ENCODE measurements at places on chromosomes 6 and 20.

- no peak for DNase-seq
Measured at GRCh38 chr20:48844996-48845395, 17.2 kb upstream of the PREX1 start.

GRCh38 chr6:121498481-121499276, 63.2 kb downstream of the GJA1 start:
- no peak for DNase-seq

DNA sequence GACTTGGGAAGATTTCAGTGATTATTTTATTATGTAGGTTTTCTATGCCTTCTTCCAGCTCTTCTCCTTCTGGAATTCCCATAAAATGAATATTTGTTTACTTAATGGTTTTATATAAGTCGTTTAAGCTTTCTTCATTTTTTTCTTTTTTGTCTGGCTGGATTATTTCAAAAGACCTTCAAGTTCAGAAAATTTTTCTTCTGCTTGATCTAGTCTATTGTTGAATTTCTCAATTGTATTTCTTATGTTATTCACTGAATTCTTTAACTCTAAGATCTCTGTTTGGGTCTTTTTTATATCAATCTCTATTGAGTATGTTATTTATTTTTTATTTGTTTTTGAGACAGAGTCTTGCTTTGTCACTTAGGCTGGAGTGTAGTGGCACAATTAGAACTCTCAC, 117.4 kb downstream of the CEP57L1 start:
- no peak for DNase-seq

- DNase-seq: no peak
Measured at GRCh38 chr20:25490656-25491445, 83.4 kb downstream of the GINS1 start.

DNA sequence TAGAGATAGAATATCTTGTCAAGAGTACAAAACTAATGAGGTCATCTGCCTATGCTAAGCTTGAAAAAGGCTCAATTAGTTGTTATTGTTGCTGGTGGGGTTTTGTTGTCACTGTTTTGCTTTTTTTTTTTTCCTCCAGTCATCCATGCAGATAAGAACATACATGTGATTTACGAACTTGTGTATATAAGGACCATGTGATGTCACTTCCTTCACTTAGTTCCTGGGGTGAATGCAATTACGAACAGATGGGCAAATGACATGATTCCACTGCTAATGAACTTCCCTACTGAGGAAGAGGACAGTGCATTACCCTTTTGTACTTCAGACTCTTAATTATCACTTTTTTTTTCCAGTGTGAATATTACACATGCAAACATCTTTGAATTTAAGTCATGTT, 1175.3 kb upstream of the GJE1 start:
- no peak for DNase-seq

GRCh38 chr6:37168163-37168758, 1.7 kb upstream of the PIM1 start:
- DNase-seq: no peak

DNA sequence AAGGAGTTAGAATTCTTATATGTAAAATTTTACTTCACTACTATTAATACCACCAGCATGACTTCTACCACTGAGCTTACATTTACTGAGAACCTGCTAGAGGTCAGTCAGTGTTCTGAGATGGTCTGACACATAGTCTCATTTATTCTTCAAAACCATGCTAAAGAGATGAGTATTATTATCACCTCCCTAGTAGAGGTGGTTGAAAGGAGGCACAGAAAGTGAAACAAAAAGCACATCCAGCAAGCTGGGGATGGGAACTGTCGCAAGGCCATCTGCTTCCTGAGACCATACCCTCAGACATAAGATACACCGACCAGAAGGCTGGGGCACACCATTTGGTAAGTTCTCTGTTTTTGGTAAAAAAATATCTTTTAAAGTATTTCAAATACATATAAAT, 137.7 kb downstream of the INSM1 start:
- DNase-seq: no peak

DNA sequence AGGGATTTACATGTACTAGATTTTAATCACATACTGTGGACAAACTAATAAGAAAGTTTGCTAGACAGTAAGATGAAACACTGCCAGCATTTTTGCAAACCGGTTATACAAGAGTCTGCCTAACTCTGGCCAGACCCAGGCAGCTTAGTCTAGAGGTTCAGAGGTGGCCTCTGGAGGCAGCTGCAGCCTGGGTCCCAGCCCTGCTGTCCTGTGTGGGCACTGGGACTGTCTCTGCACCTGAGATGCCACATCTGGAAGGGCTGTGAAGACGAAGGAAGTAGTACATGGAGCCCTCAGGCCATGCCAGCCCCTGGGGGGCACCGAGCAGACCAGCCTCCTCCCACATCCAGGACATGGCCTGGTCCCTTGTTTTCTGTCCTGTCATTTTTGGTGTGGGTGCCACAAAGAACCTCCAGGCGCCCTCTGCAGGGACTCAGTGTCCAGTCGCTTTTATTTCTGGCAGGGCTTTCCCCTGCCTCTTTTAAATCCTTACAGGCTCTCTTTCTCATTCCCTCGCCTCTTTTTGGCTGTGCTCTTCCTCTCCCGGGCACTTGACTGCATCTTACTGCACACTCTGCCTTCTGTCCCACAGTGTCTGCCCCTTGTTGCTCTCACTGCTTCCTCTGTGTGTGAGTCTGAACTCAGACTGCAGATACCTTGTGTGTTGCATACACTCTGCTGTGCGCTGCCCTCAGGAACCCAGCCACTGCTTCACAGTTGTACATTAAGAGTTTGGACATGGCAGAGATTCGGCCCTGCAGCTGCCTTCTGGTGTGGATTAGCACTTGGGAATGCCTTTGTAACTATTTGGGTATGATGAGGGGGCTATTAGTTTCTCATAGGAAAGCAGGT, 216.7 kb downstream of the ZDHHC14 start:
- DNase-seq: peak; percentile 46

DNA sequence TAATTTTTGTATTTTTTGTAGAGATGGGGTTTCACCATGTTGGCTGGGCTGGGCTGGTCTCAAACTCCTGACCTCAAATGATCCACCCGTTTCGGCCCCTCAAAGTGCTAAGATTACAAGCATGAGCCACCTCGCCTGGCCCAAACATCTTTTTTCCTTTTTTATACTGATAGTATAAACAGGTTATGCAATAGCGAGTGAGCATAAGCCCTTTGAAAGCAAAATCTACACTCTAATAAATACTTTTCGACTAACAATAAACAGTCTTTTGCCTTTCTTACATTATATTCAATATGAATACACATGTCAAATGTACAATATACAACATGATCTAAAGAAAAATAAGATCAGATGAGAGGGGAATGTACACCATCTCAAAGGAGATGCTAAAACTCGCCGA, 38.7 kb downstream of the KIF13A start:
- no peak for DNase-seq

DNA sequence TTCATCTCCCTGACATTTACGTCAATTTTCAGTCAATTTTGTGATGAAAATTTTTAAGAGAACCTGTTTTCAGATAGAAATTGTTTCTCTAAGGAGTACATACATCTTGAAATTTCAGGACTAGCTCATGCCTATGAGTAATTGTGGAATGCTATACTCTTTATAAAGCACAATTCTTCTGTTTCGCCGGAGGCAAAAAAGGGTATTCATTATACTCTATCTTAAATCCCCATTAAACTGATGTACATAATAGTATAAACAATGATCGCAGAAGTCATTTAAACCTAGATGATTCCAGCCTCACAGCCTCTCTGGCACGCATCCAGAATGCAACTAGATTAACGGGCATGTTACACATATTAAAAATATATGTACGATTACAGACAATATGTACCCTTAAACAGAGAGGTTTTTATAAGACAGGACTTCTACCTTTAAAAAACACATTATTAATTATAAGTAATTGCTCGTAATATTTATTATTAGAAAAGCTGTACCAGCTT, 62.6 kb downstream of the NRSN1 start:
- no peak for DNase-seq

DNA sequence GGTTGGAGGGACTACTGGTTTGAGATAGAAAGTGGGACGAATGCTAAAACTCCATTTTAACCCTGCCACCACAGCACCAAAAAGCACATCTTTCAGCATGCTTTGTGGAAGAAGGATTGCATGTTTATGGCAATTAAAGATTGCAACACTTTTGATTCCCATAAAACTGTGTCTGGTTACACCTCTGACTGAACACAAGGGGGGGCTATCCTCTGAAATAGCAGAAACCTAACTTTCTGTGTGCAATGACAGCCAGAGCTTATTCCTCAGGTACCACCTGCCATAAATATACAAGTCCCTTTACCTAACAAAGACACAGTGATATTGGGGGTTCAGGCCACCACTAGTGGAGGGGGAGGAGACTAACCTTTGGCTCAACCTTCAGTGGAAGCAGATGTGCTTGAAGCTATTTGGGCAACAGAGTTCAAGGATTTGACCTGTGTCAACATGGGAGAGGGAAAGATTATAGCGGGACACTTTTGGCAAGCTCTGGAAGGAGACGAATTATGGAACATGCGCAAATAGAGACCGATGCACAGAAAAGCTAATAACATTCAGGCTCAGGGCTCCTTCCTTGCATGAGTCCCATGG, 9.6 kb upstream of the PLG start:
- no peak for DNase-seq

- no peak for DNase-seq
Measured at GRCh38 chr6:156782691-156783320, 5.6 kb downstream of the ARID1B start.

GRCh38 chr6:35521235-35521634, 8.5 kb upstream of the TULP1 start:
- DNase-seq: no peak

DNA sequence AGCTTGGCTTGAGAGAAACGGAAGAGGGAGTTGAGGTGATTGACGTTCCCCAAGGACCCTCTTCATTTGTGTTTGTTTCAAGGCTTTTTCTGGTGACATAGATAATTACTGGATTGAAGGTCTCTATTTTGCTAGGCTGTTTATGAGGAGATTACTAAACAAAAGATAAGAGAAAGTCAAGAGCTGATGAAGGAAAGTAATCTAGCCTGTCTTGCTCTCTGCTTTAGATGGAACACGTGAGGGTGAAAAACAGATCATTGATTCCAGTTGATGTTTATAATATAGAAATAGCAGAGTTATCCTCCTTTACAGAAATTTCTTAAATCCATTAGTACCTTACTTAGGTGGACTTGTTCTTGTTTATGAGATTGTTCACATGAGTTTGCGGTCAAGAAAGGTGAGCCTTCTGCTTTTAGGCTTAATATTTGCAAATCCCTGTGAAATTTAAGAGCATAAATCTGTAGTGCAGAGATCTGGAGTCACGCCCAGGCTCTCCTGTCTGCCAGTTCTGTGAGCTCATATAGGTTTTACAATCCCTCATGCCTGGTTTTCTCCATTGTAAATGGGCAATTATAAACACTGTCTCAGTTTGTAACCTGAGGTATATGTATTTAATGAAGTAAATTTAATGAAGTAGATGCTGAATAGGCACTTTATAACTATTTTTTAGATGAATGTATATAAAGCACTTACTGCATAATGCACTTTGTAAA, 272.8 kb downstream of the NKAIN2 start:
- DNase-seq: no peak

DNA sequence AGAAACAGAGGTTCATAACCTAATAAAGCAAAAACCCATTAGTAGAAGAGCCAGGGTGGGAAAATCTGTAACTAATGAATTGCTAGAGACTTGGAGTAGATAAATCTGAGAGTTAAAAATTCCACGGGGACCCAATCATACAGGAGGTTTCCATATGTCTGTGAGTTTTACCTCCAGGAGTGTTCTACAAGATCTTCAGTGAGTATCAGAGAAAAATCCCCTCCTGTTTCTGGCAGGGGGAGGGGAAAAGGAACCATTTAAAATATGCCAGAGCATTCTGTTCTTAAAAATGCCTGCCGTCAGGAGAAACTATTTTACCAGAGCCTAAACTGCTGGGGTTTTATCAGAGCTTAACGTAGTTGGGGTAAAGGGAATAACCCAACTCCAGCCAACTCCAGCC, 54.0 kb upstream of the PLN start:
- no peak for DNase-seq

- no peak for DNase-seq
Measured at GRCh38 chr6:21922086-21922485, 328.5 kb downstream of the SOX4 start.
